ENCODE measurements at places on chromosomes 12 and 14.

GRCh38 chr14:96538097-96538989 is 36.2 kb downstream of the PAPOLA start:
- H3K4me1 ChIP-seq = no peaks in the 10 kb centered on the region
- H3K36me3 ChIP-seq = peaks cover 12% of the 10 kb centered on the region
- no peak overlapping the region for H3K4me3 ChIP-seq

DNA sequence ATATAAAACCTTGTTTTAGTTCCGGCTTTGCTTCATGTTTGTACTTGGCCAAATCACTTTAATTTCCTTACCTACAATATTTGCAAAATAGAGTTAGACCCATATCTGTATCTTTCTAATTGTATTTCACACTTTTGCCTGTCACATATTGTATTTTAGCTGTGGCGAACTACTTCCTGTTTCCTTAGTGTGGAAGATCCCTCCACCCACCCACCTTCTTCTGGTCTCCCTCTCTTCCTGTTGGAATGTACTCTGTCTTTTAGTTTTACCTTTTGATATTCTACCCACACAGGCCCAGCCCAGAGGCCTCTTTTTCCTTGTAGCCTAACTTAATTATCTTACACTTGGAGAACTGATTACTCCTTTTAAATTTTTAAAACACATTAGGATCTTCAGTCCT is 78.2 kb downstream of the SCN8A start:
- H3K36me3 ChIP-seq = peaks cover 4% of the 10 kb centered on the region
- peaks cover 3% of the 10 kb centered on the region for H3K27me3 ChIP-seq
- DNase-seq = no peak
- H3K4me1 ChIP-seq = peaks cover 4% of the 10 kb centered on the region
- no peak overlapping the region for H3K4me3 ChIP-seq

- no peaks in the 10 kb centered on the region for H3K36me3 ChIP-seq
- DNase-seq = no peak
- H3K4me1 ChIP-seq = peaks cover 9% of the 10 kb centered on the region
- H3K27ac ChIP-seq = no peak overlapping the region
Measured at GRCh38 chr12:116339800-116340371, 62.4 kb upstream of the MED13L start.

DNA sequence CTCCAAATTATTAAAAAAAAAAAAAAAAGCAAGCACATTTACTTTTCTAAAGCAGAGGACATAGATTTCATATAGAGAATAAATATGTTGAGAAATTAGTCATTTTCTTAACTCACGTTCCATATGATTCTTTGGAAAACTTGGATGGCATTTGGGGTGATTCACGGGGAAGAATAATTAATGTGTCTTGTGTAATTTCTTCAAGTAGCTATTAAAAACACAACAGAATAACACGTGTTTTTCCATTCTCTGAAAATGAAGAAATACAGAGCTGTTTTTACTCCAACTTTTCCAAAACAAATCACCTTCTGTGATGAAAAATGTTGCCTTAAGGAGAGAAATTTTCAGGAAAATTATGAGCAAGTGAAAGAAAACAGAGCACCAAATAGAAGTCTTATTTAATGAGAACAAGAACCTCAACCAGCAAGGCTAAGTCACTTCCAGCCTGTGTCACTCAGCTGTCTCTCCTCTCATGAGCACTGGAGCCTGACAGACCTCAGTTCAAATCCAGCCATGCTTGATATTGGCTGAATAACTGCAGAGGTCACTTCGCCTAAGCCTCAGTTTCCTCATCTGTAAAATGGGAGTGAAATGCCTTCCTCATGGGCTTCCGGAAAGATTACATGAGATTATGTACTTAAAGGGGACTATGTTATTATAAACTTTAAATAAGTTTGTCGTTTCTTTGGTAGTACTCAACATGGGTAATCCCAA is 42.8 kb upstream of the NUAK1 start:
- DNase-seq = no peak
- H3K4me1 ChIP-seq = peaks cover 18% of the 10 kb centered on the region
- H3K4me3 ChIP-seq = no peak overlapping the region
- no peaks in the 10 kb centered on the region for H3K27me3 ChIP-seq

DNA sequence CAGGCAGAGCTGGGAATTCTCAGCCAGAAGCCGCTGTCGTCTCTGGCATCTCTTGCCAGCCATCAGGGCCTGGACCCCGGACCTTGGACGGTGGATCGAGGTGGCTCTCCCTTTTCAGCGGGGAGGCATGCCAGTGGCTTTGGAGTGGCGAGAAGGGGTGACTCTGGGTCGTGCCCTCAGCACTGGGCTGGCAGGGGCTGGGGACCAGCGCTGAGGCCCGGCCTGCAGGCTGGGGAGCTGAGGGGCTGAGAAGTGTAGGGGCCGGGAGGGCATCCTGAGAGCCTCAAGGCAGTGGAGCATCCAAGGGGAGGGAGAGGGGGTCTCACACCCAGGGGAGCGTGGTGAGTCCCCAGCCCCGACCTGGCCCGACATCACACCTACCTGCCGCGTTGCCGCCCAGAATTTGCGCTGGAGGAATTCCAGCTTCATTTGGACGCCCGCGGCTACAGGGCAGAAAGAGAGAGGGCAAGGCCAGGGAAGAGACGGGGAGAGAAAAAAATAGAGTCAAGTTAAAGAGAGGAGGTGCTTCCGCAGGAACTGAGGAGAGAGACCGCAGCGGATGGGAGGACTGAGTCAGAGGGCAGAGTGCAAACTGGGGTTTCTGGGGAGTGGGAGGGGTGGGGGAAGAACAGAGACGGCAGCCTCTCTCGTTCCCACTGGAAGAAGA is 9.0 kb upstream of the LRTM2 start:
- DNase-seq = no peak
- H3K36me3 ChIP-seq = no peaks in the 10 kb centered on the region
- H3K27ac ChIP-seq = no peak overlapping the region
- peaks cover 4% of the 10 kb centered on the region for H3K4me1 ChIP-seq

DNA sequence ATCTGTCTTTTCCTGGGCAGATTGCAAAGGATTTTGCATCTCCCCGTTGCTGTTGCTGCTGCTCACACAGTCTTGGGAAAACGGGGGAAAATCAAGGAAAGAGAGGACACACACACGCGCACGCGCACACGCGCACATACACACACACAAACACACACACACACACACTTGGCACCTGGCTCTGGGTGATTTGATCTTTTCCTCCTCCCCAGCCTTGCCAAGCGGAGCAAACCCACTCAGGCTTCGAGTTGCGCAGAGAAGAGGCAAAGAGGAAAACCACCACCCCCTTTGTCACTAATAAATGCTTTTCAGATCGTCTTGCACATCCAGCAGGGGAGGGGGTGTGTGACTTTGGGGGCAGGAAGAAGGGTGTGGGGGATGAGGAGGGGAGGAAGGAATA is 965 bp upstream of the NOS1 start:
- no peak for DNase-seq
- H3K27me3 ChIP-seq = peaks cover 94% of the 10 kb centered on the region

GRCh38 chr12:60920841-60921495 is 1325.1 kb downstream of the SLC16A7 start:
- H3K4me3 ChIP-seq = no peak overlapping the region
- no peak overlapping the region for H3K27ac ChIP-seq
- no peaks in the 10 kb centered on the region for H3K27me3 ChIP-seq

DNA sequence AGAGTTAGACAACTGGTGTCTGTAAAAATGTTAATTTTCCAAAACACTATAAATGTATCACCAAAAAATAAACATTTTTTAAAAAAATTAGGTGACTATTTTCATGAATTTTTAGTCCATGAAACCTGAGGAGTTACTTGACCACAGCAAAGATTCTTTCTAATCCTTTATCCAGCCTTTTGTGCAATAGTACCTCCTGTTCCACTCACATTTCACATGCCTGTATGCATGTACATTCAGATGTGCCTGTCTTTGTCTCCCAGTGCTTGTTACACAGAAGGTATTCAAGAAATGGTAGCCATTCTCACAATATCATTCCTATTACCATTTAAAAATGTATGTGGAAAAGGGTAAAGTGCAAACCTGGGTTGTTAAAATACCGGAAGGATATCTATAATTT is 857.0 kb downstream of the DIO2 start:
- peaks cover 28% of the 10 kb centered on the region for H3K4me1 ChIP-seq
- no peaks in the 10 kb centered on the region for H3K27me3 ChIP-seq
- DNase-seq = no peak

DNA sequence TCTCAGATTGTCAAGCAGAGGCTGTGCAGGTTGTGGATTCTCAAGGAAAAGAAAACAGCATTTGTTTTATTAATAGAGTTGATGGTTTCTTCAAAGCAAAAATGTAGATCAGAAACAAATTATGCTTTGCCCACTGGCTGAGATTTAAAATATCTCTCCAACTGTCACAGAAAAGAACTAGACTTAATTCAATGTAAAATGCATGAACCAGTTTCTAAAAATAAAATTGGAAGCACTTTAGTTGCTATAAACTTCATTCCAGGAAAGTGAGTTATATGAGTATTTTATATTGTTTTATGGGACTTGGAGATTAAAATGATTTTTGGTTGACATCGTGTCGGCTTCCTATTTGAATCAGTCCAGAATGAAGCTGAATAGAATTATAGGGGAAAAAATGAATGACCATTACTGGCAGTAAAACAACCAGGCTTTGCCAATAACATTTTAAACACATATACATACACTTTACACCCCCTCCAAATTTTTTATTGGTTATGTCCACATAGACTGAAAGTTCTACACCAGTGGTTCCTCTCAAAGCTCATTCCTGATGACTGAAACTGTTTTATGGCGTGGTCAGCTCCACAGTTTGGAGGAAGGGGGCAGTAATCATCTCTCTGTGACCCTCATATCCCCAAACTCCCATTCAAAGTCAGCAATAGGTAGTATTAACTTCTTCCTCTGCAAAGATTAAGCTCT is 55.5 kb upstream of the DAAM1 start:
- H3K4me1 ChIP-seq = peaks cover 18% of the 10 kb centered on the region
- H3K36me3 ChIP-seq = no peaks in the 10 kb centered on the region

DNA sequence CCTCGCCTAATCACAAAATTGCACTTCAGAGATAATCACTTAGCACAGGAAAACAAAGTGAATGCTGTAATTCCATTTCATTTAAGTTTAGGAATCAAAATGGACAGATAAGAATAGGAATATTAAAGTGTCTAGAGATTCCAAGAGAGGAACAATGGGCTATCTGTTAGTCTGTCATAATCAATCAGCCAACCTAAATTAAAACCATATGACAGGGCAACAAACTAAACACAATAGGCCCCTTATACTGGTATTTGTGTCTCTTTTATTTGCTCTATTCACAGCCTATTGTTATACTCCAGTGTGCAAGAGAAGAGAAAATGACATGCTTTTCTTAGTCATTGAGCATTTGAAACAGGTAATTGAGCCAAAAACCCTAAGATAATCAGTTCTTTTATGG is 259.4 kb downstream of the PRKD1 start:
- no peak overlapping the region for H3K27ac ChIP-seq
- H3K4me1 ChIP-seq = peaks cover 3% of the 10 kb centered on the region
- DNase-seq = no peak
- H3K4me3 ChIP-seq = no peak overlapping the region
- no peaks in the 10 kb centered on the region for H3K27me3 ChIP-seq
- H3K36me3 ChIP-seq = peaks cover 4% of the 10 kb centered on the region

DNA sequence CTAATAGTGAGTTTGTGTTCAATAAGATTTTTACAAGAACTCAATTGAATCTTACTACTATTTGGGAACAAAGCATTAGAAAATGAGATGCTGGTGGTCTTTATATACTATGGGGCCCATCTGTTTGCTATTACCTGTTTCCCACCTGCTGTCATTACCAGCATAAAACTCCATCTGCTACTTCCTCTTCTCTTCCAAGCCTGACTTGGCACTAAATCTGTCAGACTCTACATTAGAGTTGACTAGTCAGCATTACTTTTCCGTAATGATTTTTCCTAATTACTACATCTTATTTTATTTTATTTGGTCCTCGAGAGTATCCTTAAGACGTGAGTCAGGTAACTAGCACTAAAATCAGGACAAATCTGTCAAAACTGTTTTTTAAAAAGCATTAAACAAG is 68.1 kb upstream of the KRR1 start:
- H3K4me1 ChIP-seq = peaks cover 13% of the 10 kb centered on the region
- no peak for DNase-seq
- no peak overlapping the region for H3K27ac ChIP-seq
- no peak overlapping the region for H3K4me3 ChIP-seq

- H3K4me3 ChIP-seq = peak overlapping the region; percentile 93
- H3K27ac ChIP-seq = peak overlapping the region; percentile 96
- H3K36me3 ChIP-seq = peaks cover 27% of the 10 kb centered on the region
- peaks cover 7% of the 10 kb centered on the region for H3K4me1 ChIP-seq
- peaks cover 29% of the 10 kb centered on the region for H3K27me3 ChIP-seq
Measured at GRCh38 chr12:29782285-29782870, 1.4 kb downstream of the TMTC1 start.

DNA sequence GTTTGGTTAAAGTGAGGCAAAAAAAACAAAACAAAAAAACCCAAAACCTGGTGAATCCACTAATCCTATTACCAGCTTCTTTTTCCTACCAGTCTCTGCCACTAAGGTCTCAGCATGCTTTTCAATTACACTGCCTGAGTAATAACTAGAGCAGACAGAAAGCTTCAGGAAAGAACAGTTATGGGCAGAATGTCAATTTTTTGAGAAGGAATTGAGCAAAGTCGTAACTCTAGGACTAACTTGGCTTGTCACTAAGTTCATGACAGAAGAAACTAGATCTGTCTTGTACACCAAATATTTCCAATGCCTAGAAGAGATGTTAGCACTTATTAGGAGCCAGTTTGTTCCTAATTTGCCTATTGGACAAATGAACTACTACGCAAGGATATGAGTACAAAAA is 148.8 kb upstream of the CNOT2 start:
- H3K4me1 ChIP-seq = peaks cover 5% of the 10 kb centered on the region
- H3K4me3 ChIP-seq = no peak overlapping the region
- DNase-seq = no peak
- no peaks in the 10 kb centered on the region for H3K36me3 ChIP-seq
- H3K27ac ChIP-seq = no peak overlapping the region

GRCh38 chr14:103763730-103764488 is 48.3 kb downstream of the ZFYVE21 start:
- H3K36me3 ChIP-seq = peaks cover 12% of the 10 kb centered on the region
- no peak for DNase-seq
- H3K27me3 ChIP-seq = no peaks in the 10 kb centered on the region
- no peak overlapping the region for H3K27ac ChIP-seq
- H3K4me1 ChIP-seq = peaks cover 15% of the 10 kb centered on the region

GRCh38 chr12:4954621-4955354 is 45.1 kb downstream of the KCNA1 start:
- peaks cover 4% of the 10 kb centered on the region for H3K4me1 ChIP-seq
- no peak overlapping the region for H3K27ac ChIP-seq
- H3K4me3 ChIP-seq = no peak overlapping the region
- no peaks in the 10 kb centered on the region for H3K36me3 ChIP-seq
- H3K27me3 ChIP-seq = peaks cover 90% of the 10 kb centered on the region
- no peak for DNase-seq

GRCh38 chr14:103127861-103128598 is 4.8 kb downstream of the TNFAIP2 start:
- DNase-seq = no peak
- H3K4me3 ChIP-seq = peak overlapping the region; percentile 58
- H3K4me1 ChIP-seq = peaks cover 27% of the 10 kb centered on the region
- H3K36me3 ChIP-seq = no peaks in the 10 kb centered on the region
- H3K27ac ChIP-seq = peak overlapping the region; percentile 61

- H3K4me1 ChIP-seq = peaks cover 22% of the 10 kb centered on the region
- DNase-seq = no peak
- H3K4me3 ChIP-seq = peak overlapping the region; percentile 72
- no peaks in the 10 kb centered on the region for H3K27me3 ChIP-seq
- H3K27ac ChIP-seq = peak overlapping the region; percentile 100
Measured at GRCh38 chr12:62601765-62602164, 135.1 kb downstream of the MON2 start.

All from type B pancreatic cell (in vitro differentiated cells).